Stimulated activated CD8-positive, alpha-beta memory T cell treated with anti-CD3 and anti-CD28 coated beads, Interleukin-4, amount 100 ng/mL, for 1 hour (primary cell): ENCODE measurements at places on chromosomes 2 and 18.

GRCh38 chr2:233938676-233939370, 21.6 kb downstream of the TRPM8 start:
- DNase-seq: no peak

- DNase-seq: no peak
Measured at GRCh38 chr2:136167721-136168475, 49.9 kb upstream of the CXCR4 start.

- no peak for DNase-seq
Measured at GRCh38 chr18:48719974-48720654, 181.3 kb downstream of the CTIF start.

DNA sequence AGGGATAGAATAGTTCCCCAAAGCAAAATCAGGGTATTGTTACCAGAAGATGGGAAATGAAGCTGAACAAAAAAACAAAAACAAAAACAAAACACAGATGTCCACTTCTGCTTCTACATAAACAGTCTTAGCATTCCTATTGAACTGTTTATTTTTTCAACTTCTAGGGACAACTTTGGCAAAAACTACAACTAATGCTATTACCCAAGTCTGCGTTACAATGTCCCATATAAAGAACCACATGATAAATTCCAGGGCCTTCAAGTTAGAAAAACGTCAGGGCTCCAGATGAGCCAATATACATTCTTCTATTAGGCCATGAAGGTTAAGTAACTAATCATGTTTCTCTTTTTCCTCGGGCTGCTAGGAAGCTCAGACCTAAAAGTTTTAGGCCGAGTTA, 16.9 kb downstream of the PID1 start:
- DNase-seq: no peak

DNA sequence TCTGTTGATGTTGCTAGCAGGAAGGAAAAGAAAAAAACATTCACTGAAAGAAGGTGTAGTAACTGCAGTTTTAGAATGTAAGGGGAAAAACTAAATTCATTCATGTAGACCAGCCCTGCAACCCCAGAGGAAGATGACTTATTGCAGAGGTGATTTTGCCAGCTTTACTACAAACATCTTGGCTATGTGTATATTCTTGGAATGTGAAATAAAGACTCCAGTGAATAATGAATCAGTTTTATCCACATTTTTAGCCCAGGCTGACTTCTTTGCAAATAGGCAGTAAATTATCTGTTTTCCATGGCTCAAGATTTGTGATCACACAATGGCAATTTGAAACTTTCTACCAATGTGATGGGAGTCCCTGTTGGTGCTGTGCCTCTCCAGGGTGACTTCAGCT, 206.1 kb upstream of the SETBP1 start:
- DNase-seq: no peak

DNA sequence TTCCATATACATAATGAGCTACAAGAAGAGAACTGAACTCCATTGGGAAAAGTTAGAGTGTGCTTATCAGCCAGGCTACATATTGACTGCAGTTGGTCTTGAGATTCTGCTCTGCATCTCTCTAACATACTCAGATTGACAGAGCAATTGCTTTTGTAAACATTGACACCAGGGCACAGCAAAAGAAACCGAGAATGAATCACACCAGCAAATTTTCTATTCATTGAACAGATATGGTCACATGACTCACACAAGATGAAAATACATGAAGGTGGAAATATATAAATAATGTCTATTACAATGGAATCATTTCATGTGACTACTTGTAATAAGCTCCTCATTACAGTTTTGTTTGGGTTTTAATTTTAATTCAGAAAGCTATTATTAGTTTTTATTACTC, 691.9 kb upstream of the TMEFF2 start:
- no peak for DNase-seq

GRCh38 chr2:55150834-55151233, 81.3 kb downstream of the CLHC1 start:
- no peak for DNase-seq

DNA sequence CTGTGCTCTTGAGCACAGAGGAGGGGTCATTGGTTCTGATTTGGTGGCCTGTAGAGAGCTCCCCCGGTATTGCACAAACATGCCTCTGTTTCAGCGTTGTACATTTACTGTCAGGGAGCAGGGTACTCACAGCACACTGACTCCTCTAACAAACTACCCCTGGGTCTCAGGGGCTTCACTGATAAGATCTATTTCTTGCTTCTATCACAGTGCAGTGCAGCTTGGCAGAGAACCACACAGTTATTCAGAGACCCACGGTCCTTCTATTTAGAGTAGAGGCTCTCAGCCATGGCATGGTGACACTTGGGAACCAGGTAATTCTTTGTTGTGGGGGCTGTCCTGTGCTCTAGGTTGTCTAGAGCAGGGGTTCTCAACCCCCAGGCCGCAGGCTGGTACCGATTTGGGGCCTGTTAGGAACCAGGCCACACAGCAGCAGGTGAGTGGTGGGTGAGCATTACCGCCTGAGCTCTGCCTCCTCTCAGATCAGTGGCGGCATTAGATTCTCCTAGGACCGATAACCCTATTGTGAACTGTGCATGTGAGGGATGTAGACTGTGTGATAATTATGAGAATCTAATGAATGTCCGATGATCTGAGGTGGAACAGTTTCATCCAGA, 133.4 kb upstream of the MYCN start:
- DNase-seq: no peak

DNA sequence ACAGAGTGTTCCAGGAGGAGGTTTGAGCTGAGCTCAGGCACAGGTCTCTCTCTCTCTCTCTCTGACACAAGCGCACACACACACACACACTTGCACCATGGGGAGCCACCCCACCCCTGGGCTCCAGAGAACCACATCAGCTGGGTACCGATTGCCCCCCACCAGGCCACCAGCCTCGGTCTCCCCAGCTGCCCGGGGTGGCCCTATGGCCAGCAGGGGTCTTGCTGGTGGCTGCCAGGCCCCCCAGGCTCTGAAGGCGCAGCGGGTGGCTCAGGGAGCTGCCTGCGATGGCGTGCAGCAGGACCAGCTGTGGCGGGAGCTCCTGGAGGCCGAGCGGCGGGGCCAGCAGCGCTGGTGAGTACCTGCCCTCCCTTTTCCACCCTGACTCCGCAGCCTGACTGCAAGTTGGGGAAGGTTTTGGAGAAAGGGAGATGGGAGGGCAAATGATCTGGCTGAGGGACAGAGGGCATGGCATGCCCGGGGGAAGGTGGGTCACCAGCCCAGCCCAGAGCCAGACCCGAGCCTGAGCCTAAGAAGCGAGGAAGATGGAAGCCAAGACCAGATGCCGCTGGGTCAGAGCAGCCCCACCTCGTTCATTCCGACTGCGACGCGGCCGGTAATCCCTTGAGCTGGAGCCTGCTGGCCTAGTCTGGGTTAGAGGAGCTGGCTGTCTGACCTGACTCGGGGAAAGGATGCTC, 21.9 kb upstream of the SLC66A3 start:
- DNase-seq: no peak

DNA sequence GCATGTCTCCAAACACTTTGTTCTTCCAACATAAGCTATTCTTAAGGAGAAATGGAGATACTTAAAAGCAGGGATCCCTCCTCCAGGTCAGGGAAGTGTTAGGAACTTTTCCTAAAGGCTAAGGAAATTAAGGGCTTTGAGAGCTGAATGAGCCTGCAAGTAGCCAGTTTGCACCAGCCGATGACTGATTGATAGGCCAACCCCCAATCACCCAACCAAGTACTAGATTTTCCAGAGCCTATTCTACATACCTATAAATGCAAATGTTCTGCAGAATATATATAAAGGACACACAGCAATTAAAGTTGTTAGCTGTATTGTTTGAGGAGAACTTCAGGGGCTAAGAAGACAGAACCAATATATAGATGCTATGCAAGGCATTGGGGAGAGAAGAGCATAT, 547.6 kb downstream of the NRXN1 start:
- no peak for DNase-seq

GRCh38 chr2:39479053-39479670, 42.1 kb upstream of the MAP4K3 start:
- no peak for DNase-seq

GRCh38 chr2:102434655-102435381, 11.9 kb downstream of the IL18RAP start:
- no peak for DNase-seq

DNA sequence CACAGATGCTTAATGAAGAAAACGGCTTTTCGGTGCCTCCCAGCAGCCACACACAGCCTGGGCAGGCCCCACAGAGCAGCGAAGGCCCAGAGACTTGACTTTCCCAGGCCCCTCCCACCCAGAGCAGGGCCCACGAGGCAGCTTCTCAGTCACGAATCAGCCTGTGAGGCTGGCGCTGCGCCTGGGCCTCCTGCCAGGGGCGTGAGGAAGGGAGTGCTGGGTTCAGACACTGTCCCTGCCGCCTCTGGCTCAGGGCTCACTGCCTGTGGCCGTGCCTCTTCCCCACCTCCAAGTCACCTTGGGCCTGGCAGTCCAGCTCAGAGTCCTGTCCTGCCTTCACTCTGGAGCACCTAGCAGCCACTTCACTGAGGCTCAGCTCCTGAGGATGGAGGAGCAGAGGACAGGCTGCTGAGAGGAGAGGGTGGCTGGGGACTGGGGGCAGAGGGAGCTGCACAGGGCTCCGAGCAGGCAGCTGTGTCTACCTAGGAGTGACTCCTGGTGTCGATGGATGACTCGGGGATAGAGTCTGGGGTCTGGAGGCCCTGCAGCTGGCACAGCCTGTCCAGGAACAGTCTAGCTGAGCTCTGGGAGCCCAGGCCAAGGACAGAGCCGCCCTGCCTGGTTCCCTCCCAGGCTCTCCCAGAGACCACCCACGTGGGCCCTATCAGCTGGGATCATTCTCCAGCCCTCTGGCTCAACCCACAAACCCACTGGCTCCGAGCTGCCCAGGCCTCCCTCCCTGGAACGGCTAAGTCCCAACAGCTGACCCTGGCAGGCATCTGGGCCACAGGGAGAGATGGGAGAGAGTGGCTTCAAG, 36.4 kb upstream of the FOSL2 start:
- DNase-seq: no peak

DNA sequence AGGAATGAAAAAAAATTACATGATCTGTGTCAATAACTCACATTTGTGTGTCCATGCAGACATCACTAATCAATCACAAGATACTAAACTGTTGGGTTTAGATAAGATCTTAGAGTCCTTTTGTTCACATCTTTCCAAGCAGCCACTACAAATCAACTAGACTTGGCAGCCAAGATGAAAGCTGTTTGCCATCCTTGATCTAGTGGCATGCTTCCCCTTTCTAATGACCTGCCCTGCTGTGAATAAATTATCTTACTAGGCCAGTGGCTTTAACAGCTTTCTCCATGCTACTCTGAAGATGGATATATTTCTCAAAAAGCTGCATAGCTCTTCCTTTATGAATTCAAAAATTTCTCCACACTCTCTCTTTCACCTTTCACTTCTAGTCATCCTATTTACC, 1338.0 kb upstream of the ACVR2A start:
- DNase-seq: no peak

DNA sequence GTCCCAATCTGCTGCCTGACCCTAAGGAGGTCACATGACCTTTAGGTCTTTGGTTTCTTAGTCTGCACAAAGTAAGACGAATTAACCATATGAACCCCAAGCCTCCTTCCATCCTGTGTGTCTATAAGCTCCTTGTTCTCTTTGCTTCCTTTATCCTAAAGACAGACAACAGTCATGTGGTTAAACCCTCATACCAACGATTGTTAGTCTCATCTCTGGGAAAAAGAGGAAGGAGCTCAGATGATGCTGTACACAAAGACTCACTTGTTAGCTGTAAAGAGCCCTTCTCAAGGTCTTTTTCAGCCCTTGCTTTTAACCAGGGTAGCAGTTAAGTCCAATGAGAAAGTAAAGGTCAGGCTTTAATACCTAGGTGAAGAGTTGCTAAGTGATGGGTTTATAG, 443.7 kb downstream of the TNS1 start:
- DNase-seq: no peak

DNA sequence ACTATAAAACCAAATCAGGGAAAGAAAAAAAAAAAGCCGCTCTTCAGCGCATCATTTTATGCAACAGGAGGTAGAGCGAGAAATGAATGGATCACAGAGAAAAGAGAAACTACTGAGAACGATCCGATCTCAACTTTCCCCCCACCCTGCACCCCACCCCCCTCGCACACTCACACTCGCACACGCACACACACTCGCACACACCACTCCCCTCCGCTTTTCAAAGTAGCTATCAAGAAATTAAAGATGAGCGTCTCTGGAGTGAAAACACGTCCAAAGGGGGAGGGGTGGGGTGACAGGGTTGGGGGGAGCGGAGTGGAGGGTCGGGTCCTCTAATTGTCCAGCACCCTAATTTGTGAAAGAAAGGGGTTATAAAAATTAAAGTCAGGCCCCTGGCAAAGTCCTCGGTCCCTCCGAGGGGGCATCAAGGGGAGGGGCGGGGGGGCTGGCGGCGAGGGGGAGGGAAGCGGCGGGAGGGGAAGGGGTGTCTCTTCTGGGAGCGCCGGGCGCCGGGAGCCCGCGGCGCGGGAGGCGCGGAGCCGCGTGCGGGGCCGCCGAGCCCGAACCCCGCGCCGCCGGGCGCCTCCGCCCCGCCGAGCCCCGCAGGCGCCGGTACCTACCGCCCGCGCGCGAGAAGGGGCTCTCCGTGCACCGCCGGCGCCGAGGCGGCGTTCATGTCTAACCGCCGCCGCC, 428 bp downstream of the TCF4 start:
- no peak for DNase-seq

DNA sequence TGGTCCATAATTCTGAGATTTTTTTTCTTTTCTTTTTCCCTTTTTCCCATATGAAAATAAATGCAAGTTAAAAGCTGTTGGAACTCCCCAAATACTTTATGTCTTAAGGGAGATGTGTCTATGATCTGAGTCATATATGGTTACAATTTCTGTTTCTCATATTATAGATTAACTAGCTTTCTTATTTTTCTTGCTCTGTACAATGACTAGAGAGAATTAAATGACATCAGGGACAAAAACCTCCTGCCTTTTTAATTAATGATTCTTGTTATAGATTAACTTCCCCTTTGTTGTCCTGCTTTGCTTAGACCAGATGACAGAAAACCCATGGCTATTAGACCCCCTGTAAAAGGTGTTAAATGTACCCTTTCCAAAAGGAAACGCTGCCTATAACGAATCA, 643.9 kb upstream of the NXPH2 start:
- no peak for DNase-seq

GRCh38 chr2:11899264-11899818, 152.9 kb downstream of the LPIN1 start:
- DNase-seq: no peak

GRCh38 chr2:66569321-66569851, 134.5 kb downstream of the MEIS1 start:
- DNase-seq: no peak

- no peak for DNase-seq
Measured at GRCh38 chr2:195094330-195094729, 562.7 kb upstream of the SLC39A10 start.
